ENCODE measurements at places on chromosomes 6 and 20.

DNA sequence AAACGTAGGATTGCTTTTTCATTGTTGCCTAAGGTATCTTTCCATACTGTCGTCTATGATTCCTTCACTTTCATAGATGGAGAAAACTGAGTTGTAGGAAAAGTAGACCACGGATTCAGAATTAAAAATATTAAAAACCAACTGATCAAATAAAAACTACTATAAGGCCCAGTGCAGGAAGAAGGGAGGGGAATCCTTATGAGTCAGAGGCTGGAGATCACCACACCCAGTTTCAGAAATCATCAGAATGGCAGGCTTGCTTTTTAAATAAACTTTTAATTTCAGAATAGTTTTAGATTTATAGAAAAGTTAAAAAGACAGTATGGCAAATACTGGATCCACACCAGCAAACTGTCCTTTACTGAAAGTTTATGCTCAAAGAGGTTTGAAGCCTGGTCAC is 32.0 kb upstream of the POPDC3 start:
- no peak for DNase-seq

- no peak for DNase-seq
Observed at GRCh38 chr6:69954733-69955132, 88.4 kb downstream of the COL19A1 start.

GRCh38 chr6:109872968-109873545 is 105.1 kb upstream of the GPR6 start:
- DNase-seq: no peak

GRCh38 chr20:11676630-11677287 is 240.9 kb upstream of the BTBD3 start:
- peak; percentile 68 for DNase-seq

GRCh38 chr6:99425647-99426450 is 741 bp upstream of the PNISR start:
- DNase-seq: peak; percentile 48

- no peak for DNase-seq
Observed at GRCh38 chr20:7038029-7038428, 270.5 kb downstream of the BMP2 start.

DNA sequence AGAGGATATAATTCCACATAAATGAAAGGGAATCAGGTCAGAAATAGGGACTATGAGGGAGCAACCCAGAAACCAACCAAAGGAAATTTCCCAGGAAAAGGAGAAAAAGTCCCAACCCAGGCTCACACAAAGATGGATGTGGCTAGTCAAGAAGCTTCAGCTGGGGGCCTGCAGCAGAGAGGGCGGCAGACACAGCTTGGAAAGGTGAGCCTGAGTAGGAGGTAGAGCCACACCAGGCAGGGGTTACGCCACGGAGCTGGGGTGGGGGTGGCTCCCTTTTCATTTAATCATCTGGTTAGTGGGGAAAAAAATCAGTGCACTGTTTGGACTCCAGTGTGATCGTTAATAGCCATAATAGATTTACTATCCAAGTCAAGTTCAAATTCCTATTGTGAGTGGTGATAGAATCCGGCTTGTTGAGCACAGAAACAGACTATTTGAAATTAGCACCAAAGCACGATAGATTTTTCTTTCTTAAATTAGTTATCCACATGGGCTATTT is 220.6 kb downstream of the TPBG start:
- no peak for DNase-seq

GRCh38 chr20:1171461-1172093 is 13.2 kb downstream of the TMEM74B start:
- peak; percentile 24 for DNase-seq

DNA sequence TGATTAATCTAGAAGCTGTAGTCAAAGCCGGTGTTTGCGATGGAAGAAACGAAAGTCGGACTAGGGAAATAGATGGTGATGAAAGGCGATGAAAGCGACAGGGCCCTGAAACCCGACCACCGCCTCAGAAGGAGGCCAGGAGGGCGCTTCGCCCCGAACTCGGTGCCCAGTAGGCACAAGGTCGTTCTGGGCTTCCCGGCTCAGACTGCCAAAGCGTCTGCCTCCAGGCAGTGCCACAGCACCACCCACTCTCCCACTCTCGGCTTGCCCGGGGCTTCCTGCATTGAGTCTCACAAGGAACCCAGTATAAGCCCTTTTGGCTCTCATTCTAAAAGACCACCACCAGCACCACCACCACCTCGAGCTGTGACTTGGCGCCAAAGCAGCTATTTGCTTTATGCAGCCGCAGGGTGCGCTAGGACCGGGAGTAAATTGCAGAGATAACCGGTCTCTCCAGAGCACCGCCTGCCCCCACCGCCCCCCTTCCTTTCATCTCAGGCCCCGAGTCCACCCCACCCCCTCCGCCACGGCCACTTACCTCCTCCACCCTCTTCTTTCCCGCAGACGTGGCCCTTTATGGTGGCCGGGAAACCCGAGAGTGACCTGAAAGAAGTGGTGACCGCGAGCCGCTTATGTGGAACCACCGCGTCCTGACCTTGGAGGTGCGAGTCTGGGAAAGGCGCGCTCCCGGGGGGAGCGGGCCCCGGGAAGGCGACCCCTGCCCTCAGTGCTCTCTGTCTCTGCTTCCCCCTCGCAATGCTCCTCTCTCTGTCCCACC is 2.4 kb downstream of the TCF21 start:
- peak; percentile 48 for DNase-seq

- no peak for DNase-seq
Observed at GRCh38 chr20:17612992-17613327, 43.1 kb downstream of the DSTN start.

All from A549 (cell line).